AG08395 (cell line): ENCODE measurements at places on chromosomes 2 and 18.

GRCh38 chr18:79380816-79381806, 14.6 kb upstream of the NFATC1 start:
- peak; percentile 82 for DNase-seq

DNA sequence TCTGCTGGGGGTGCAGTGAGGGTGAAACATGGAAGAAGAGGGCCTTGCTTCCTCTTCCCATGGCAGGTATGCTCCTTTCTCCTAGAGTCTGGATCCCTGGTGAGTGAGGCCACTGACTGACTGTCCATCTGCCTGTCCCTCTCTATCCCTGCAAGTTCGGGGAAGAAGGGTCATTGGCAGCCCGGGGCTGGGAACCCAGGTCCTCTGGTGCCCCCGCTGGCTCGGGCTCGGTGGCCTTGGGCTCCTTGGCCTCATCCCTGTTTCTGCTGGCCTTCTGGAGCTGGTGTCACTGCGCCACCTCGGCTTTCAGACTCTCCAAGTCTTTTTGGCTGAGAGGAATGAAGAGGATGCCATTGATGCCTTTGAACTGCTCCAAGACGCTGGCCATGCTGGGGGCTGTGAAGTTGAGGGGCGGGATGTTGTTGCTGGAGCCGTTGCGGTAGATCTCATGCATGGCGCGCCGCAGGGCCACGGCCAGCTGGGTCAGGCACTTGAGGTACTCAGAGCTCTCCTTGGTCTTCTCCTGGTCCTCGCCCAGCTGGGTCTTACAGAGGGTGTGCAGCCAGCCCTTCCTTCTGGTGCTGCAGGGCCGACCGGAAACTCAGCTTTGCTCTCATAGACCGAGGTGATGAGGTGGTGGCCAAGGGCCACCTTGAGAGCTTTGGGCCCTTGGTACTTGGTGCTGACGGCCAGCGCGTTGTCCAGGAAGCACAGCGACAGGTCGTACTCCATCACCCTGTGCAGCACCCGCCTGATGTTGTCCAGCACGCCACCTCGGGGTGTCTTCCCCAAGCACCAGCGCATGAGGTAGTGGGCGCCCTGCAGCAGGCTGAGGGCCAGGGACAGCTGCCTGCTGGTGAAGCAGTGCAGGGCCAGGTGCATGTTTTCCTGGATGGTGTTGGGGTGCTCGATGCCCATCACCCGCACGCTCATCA, 6.3 kb downstream of the MEP1B start:
- DNase-seq, result no peak

GRCh38 chr2:152292991-152293390, 42.0 kb upstream of the FMNL2 start:
- no peak for DNase-seq

DNA sequence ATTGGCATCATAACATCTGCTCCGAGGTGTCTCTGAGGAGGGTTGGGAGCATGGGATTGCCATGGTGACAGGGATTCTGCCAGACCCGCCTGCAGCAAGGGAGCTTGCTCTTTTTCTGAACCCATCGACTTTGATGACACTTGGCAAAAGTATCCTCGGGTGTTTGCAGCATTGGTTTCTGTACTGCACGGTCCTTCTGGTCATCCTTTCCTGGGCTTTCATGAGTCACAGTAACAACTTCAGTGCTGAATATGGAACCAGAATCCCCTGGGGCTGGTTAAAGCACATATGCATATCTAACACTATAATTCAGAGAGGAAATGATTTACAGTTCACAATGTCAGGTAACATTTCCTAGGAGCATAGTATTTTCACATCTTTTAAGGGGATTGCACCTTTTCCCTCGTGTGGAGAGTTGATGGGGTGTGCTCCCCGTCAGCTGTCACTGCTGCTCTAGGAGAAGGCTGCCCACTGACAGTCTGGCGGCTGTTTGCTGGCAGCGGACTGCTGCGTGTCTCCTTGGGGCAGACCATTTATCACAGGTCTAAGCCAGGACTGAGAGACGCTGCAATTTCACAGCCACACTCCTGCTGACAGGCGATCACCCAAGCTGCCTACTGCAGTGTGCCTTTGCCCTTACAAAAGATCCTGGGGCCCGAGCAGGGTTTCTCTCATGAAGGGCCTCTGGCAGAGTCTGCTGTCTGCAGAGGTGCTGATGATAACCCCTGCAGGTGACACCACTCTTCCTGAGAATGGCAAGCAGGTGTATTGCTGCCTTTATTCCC, 425.3 kb downstream of the THSD7B start:
- DNase-seq, result no peak

DNA sequence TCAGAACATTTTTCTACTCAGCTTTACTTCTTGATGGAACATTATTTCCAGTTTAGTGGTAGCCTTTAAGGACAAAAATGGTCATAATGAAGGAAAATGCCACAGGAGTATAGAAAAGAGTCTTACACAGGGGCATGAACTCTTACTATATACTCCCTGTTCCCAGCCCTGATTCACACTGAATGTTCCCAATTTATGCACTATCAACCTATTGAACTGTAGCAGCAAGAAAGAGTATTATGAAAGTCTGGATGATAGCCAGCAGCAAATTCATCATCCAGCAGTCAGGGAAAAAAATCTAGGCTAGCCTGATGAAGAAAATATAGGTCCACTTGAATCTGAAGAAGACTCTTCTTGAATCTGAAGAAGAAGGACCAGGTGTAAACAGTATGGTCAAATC, 1170.3 kb upstream of the CHAC2 start:
- DNase-seq, result no peak

DNA sequence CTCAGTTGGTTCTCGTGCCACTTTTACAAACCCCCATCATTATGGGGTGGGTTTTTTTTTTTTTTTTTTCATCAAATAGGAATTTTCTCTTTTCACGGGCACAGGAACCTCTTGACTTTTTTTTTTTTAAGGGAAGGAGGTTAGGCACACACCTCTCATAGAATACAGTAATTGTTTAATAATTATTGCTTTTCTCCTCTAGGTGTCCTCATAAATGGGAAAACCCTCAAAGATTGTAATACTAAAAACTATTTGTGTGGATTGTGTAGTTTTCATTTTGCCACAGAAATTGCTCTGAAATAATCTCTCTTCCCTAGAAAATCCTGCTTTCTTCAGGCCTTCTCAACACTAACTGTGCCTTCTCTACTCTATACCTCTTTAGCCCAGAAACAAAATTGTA, 147.3 kb downstream of the GREB1L start:
- DNase-seq, result no peak

DNA sequence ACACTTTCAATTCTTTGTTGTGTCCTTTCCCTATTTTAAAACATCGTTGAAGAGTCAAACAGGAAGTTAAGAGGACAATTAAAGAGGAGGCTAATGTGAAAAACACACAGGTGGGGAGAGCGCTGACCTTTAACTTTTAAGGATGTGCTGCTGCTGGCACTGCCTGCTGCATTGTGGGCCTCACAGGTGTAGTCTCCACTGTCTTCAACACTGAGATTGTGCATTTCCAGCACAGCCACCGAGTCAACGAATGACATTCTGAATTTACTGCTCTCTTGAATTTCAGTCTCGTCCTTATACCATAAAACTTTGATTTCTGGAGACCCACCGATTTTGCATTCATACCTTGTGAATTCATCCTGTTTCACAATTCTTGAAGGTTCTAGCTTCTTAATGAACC, 91.9 kb downstream of the TTN start:
- no peak for DNase-seq
